Stimulated activated CD4-positive, alpha-beta T cell treated with anti-CD3 and anti-CD28 coated beads, Interleukin-15, amount 100 ng/mL, for 1 hour (primary cell): ENCODE measurements at places on chromosomes 12 and 14.

DNA sequence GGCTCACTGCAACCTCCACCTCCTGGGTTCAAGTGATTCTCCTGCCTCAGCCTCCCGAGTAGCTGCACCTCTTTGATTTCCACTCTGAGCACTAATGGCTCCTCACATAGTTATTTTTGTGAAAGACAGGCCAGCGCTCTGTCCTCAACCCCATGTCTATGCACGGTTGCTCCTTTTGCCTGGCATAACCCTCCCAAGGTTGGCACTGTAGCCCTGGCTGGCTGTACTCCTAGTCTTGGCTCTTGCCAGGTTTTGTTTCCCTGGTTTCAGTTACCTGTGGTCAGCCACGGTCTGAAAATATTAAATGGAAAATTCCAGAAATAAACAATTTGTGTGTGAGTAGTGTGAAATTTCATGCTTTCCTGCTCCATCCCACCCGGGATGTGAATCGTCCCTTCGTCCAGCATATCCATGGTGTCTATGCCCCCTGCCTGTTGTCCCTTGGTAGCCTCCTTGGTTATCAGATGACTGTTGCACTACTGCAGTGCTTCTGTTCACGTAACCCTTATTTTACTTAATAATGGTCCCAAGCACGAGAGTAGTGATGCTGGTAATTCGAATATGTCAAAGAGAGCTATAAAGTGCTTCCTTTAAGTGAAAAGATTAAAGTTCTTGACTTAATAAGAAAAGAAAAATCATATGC is 12.3 kb upstream of the DCD start:
- no peak for DNase-seq

DNA sequence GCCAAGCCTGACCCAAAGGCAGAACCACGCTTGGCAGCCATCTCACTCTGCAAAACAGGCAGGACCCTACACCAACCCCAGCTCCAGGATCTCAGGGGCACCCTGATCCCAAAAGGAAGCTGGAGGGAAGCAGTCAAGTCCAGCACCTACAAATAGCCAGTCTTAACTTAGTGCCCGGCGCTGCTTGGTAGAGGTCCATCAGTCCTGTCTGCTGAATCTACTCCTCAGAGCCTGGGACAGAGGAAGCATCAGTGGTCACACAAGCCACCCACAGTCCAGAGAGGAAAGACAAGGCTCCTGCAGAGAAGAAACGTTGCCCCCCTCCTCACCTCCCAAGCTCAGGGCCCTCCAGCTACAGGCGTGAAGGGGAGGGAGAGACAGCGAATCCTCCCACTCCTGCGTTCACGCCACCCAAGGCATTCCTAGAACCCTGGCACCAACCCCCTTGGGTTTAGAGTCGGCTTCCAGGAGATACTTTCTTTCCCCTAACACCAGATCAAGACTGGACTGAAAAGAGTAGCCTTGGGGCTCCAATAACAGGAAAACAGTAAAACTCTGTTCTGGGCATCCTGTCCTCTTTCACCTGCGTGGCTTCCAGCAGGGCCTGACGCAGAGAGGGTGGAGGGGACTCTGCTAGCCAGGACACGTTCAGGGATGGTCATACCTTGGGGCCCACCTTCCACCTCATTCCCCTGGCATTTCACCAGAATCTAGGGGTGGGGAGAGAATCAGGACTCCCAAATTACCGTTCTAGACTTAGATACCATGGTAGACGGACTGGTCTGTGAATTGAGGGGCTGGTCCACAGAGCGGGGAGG is 1.2 kb downstream of the PXN start:
- DNase-seq: no peak

DNA sequence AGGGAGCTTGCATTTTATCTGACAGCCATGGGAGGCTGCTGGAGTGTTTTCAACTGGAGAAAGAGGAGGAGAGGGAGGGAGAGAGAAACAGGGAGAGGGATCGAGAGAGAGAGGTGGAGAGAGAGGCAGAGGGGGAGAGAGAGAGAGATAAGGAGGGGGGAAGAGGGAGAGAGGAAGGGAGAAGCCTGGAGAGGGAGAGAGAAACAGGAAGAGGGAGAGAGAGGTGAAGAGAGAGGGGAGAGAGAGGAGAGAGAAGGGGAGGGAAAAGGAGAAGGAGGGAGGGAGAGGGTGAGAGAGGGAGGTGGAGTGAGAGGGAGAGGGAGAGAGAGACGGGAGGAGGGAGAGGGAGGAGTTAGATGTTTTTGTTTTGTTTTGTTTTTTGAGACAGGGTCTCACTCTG is 45.6 kb downstream of the DNAH10 start:
- no peak for DNase-seq

- DNase-seq: no peak
Measured at GRCh38 chr14:103930051-103930604, 1.9 kb downstream of the TDRD9 start.

DNA sequence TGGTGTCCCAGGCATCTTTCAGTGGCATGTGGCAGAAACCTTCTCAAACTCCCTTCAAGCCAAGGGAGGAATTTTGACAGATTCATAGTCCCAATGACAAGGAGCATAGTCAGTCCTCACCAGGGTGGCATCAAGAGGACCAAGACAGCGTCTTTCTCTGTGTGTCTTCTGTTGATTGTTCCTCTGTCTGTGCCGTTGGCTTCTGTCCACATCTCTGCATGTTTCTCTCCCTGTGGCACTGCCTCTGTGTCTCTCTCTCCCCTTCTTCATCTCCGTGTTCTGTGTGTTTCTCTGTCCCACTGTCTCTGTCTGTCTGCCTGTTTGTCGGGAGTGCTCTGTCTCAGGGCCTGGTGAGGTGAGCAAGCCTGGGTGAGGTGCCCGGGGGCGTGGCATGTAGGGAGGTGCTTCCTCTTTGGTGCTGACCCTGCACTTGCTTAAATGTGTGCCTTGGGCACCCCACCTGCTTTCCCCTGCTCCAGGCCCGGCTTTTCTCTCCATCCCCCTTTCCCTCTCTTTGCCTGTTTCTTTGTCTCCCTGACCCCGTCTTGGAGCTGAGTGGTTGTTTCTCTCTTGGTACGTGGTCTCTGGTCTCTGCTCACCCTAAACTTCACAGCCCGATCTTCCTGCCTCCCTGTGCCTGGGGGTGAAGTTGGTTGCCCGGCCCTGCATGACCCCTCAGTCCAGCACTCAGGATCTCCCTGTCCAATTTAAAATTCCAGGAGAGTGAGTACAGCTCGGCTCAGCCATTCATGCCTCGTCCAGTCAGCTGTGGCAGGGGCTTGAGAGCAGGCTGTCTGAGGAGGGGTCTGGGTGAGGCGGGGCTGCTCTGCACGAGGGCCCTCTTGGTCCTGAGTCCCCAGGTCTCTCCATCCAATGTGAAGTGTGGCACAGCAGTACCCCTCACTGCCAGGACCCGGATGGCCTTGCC is 28.5 kb downstream of the JDP2 start:
- no peak for DNase-seq

GRCh38 chr14:69716478-69717187 is 50.3 kb upstream of the SRSF5 start:
- no peak for DNase-seq

GRCh38 chr12:213527-213932 is 427 bp downstream of the SLC6A12 start:
- DNase-seq: no peak

DNA sequence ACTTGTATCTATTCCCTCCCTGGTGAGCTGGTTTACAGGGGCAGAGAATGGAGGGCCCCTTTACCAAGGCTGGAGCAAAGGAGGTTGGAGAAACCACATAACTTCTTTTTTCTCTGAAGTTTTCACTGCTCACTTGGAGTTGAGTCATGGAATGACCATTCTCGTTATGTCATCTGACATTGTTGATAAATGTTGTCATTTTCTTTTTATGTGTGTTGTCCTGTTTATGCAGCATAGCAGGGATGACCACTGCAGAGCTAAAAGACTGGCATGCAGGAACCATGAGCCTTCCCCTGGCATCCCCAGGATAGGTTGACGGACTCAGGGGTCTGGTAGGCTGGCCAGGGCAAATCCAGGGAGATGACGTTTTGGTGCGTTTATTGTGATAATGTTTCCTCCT is 256.8 kb upstream of the DDHD1 start:
- DNase-seq: no peak

DNA sequence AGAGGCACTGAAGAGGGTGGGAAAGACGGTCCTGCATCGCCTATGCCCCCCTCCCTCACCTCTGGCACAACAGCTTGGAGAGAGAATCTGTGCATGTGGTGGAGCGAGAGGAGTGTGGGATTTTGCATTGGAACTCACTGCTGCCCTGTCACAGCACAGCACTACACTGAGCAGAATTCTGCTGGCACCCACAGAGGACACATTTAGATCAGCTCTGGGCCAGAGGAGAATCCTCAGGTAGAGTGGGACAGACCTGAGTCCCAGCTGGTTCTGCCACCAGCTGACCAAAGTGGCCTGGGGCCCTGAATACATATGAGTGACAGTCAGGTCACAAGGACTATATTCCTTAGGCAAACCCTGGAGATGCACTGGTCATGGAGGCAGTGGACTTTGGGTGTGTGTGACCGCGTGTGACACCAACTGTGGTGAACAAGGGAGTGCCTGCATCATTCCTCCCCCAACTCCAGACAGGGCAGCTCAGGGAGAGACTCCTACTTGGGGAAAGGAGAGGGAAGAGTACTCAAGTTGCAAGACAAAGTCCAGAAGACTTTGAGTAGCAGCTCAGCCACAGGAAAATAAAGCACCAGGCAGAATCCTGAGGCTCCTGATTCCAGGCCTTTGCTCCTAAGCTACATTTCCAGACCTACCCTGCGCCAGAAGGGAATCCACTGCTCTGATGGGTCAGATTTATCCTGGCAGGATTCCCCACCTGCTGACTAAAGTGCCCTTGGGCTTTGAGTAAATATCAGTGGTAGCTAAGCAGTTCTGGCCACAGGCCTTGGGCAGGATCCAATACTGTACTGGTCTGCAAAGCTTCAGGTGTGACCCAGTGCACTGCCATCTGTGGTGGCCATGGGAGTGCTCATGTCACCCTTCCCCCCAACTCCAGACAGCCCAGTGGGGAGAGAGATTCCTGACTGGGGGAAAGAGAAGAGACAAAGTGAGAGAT is 10.6 kb upstream of the ACOT1 start:
- no peak for DNase-seq

DNA sequence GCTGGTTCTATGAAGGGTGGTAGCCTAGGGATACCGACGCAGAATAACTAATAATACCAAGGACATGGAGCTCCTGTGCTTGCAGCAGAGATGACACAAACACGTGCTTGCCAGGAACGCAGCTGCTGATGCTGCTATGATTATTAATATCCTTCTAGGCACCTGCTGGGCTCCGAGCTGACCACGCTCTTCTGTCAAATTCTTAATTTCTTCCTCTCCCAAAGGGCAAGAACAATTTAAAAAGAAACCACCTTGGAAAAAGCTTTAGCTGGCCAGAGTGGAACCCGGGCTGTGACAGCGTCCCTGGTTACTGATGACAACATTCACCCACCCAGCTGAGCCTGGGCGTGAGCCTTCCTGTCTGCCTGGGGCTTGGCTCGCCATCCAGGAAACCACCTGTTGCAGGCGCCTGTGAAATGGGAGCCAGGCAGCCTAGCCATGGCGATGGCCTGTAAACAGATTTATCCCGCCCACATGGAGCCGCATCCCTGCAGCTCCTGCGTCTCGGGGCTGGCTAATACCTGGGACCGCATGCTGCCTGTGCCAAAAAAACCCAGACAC is 28.8 kb downstream of the CLMN start:
- no peak for DNase-seq

- DNase-seq: no peak
Measured at GRCh38 chr12:25126746-25127145, 68.2 kb downstream of the DNAI7 start.

DNA sequence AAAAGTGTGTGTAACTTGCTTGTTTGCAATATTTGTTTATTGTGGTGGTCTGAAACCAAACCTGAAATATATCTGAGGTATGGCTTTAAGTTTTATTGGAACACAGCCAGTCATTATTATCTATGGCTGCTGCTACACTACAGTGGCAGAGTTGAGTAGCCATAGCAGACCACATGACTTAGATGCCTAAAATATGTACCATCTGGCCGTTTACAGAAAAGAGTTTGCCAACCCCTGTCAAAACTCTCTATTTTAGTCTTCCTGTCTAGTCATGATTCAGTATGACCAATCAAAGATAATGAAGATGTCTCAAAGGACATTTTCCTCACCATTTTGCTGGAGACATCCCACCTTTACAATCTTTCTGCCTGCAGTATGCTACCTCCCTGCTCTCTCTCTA is 242.3 kb downstream of the ANO6 start:
- no peak for DNase-seq

GRCh38 chr12:102848832-102849231 is 68.2 kb downstream of the PAH start:
- no peak for DNase-seq

DNA sequence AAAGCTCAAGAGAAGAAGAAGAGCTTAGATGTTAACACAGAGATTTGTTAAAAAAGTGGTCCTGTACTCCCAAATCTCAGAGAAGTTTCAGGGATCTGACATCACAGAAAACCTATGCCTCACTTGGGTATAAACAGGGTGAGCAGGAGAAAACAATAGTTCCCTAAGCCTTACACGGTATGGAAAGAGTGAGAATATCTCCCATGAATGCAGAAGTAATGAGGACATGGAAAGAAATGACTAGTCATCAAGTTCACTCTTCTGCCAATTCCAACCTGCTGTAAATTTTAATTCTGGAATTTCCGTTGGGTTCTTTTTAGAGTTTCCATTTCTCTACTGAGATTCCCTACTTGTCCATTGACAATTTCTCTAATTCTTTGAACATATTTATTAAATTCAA is 6.2 kb upstream of the PTGER2 start:
- DNase-seq: no peak

DNA sequence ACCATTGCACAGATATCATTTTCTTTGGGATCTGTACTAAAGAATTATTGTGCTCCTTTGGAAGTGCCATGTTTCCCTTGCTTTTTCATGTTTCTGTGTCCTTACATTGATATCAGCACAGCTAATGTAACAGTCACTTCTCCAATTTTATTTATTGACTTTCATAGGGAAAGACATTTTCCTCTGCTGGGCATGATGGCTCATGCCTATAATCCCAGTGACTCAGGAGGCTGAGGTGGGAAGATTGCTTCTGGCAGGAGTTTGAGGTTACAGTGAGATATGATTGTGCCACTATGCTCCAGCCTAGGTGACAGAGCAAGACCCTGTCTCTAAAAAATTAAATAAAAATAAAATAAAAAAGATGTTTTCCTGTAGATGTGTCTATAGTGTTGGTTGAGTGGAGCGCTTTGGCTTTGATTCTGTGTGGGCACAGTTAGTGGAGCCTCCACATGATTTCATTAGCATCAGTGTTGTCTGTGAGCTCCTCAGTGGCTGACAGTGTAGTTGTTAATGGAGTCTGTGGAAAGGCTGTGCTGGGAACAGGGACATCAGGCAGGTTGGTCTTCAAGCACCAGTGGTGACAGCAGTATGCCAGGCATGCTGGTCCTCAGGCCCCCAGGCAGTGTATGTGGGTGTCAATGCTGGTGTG is 7.4 kb downstream of the OAS2 start:
- DNase-seq: no peak

DNA sequence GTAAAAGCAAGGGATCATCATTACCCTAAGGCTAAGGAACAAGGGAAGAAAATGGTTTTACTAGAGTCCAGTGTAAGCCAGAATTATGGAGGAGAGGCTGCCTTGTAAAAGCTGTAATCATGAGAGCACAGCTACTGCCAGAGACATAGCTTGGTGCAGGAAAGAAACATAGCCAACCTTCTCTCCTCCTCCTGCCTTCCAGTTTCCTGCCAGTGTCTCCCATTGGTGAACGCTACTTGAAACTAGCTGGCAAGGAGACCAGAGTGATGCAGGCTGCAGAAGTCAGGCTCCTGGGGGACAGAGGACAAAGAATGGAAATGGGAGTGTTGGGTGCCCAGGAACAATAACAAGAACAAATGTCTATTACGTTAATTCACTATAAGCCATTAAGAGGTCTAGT is 158.5 kb downstream of the NELL2 start:
- no peak for DNase-seq
